ENCODE measurements at places on chromosomes 5 and 9.

GRCh38 chr9:124813041-124813440 lies 36.1 kb downstream of the OLFML2A start:
- DNase-seq: no peak

GRCh38 chr5:152116934-152117333 lies 192.3 kb upstream of the GLRA1 start:
- no peak for DNase-seq

GRCh38 chr5:72628771-72629371 lies 121.7 kb upstream of the ZNF366 start:
- DNase-seq: no peak

- DNase-seq: no peak
These were observed 11.7 kb upstream of the EXOSC2 start for GRCh38 chr9:130681769-130682420.

- DNase-seq: peak; percentile 44
These were observed 7.8 kb upstream of the C9orf40 start for GRCh38 chr9:74960561-74960960.

Measured in fibroblast of skin of abdomen (primary cell).